ENCODE measurements at places on chromosomes 5 and 9.

GRCh38 chr9:30065888-30066287 lies 2318.6 kb upstream of the ACO1 start:
- DNase-seq, result no peak

- DNase-seq, result no peak
Observed at GRCh38 chr9:114433086-114433485, 45.3 kb upstream of the AKNA start.

- DNase-seq, result no peak
Observed at GRCh38 chr9:78212868-78213267, 23.0 kb upstream of the CEP78 start.

DNA sequence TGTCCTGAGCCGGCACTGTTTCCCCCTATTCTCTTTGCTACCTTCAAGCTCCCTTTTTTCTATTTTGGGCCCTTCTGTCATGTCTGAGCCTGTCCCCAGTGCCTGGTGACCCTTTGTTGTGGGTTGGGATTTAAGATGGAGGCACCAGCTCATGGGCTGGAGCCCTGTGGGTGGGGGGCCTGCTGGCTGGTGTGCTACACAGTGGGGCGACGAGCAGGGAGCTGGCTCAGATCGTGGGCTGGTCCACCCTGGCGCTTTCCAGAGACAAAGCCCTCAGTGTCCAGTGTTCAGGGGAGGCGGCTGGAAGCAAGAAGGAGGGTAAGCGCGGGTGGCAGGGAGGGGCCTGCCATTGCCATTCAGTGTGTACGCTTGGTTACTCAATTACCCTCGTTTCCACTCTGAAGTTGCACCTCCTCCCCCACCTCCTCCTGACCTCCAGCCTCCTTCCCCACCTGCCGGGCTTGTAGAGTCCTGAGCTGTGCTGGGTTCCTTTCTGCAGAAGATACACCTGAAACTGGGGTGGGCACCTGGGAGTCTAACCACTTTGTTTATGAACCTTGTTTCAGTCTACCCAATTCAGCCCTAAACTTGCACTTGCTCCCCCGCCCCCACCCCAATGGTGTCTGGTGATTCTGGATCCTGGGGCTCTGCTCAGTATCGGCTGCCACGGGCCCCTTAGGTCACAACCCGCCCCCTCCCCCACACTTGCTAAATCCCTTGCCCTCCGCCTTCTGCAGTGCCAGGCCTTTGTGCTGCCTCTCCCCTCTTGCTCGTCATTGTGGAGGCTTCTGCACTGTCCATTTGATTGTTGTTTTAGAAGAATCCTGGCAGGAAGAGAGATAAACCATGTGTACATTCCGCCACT lies 49.9 kb downstream of the MVB12B start:
- DNase-seq, result no peak

DNA sequence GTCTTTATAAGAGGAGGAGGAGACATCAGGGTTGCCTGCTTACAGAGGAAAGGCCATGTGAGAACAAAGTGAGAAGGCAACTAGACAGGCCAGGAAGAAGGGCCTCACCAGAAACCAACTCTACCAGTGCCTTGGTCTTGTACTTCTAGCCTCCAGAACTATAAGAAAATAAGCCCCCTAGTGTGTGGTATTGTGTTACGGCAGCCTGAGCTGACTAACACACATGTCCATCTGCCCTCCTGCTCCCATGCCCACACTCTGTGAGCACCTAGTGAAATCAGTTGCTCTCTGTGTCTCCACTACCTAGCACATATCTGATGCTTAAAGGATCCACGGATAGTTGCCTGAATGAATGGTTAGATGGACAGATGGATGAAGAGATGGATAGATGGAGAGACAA lies 6.9 kb downstream of the AK3 start:
- DNase-seq, result no peak

GRCh38 chr9:99561961-99562565 lies 259.6 kb upstream of the NR4A3 start:
- no peak for DNase-seq

DNA sequence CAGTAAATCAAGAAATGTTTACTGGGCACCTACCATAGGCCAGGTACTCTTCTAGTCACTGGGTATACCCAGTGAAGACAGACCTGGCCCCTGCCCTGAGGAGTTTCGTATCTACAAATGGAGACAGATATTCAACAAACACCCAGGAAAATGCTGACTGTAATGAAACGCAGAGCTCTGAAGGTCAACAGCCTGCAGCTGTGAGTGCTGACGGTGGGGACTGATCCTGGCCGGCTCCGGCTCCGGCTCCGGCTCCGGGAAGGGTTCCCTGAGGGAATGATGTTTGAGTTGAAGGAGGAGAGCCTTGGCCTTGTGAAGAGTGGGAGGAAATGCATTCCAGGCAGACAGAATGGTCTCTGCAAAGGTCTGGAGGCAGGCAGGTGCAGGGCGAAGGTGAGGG lies 23.1 kb downstream of the FGFR4 start:
- no peak for DNase-seq

- no peak for DNase-seq
Observed at GRCh38 chr5:105970919-105971318, 1699.8 kb downstream of the EFNA5 start.

- DNase-seq, result no peak
Observed at GRCh38 chr9:16246785-16247184, 623.7 kb downstream of the BNC2 start.

- DNase-seq, result no peak
Observed at GRCh38 chr9:6239694-6240093, 24.1 kb downstream of the IL33 start.

GRCh38 chr5:160271836-160272235 lies 40.5 kb downstream of the CCNJL start:
- no peak for DNase-seq

GRCh38 chr9:91099436-91099835 lies 262.3 kb downstream of the AUH start:
- DNase-seq, result no peak

DNA sequence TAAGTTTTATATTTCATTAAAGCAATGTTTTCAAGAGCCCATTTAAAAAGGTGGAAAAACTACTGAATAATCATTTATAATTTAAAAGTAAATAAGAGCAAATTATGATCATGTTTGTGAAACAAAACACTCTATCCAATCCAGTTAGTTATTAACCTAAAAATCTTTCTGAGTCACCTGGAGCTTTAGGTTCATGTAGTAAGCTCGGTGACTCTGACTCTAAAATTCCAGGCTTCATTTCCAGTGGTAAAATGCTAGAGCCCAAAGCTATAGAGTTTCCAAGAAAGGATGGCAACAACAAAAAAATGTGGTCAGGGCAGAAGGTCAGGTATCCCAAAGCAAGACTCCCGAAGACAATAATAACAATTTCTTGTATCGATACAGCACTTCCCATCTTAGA lies 76.1 kb upstream of the SPOCK1 start:
- no peak for DNase-seq

- DNase-seq, result no peak
Observed at GRCh38 chr5:55377810-55378209, 70.0 kb downstream of the MTREX start.

DNA sequence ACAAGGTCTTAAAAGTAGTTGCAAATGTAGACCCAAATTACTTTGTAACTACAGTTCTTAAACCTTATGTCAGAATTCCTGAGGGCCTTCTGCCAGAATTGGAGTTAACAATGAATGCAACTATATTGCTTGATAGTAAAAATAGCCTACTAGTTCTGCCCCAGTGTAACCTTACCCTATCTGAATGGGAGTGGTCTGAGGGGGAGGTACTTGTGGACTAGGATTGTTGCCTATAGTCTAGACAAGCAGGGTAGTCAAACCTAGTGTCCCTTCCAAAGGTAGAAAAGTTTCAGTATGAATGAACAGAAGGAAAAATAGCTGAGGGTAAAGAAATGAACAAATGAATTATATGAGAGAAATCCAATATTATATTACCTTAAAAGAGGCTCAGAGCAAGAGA lies 242.2 kb downstream of the PJA2 start:
- DNase-seq, result no peak

- DNase-seq, result no peak
Observed at GRCh38 chr5:8363138-8363537, 494.2 kb downstream of the MTRR start.

DNA sequence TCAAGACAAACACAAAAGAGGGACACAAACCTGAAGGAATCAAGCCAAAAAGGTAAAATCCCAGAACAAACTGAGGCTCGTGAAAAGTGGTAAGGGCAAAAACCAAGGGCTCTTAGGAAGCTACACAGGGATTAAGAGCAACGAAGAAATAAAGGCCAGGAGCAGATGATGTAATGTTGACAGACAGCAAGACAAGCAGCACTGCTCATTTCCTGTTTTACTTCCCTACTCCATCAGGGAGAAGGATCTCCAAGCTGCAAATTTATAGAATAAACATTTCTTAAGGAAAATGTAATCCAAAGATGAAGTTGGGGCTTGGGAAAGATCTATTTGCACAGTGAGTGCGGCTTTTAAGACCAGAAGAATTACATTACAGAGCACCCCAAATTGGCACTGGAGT lies 182.3 kb upstream of the MAP1B start:
- DNase-seq, result no peak

DNA sequence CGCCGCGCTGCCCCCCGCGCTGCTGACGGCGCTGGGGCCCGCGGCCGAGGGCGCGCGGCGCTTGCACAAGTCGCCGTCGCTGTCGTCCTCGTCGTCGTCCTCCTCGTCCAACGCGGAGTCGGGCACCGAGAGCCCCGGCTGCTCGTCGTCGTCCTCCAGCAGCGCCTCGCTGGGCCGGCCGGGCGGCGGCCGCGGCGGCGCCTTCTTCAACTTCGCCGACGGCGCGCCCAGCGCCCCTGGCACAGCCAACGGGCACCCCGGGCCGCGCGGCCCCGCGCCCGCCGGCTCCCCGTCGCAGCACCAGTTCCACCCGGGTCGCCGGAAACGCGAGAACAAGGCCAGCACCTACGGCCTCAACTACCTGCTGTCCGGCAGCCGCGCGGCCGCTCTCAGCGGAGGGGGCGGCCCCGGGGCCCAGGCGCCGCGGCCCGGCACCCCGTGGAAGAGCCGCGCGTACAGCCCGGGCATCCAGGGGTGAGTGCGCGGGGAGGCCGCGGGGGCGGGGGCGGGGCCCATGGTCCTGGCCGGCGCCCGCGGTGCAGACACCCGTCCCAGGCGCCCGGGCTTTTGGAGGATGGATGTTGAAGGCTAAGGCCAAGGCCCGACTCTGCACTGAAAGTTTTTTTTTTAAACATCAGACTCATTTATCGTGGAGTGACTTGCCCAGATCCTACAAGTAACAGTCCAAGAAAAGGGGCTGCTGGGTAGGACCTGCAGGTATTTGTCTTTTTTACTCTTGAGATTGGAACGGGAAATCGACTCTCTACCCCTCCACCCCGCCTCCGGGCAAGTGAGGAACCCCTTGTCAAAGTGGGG lies 1.2 kb downstream of the TENT4A start:
- DNase-seq, result peak; percentile 35

- no peak for DNase-seq
Observed at GRCh38 chr5:80701597-80701996, 46.8 kb upstream of the DHFR start.

DNA sequence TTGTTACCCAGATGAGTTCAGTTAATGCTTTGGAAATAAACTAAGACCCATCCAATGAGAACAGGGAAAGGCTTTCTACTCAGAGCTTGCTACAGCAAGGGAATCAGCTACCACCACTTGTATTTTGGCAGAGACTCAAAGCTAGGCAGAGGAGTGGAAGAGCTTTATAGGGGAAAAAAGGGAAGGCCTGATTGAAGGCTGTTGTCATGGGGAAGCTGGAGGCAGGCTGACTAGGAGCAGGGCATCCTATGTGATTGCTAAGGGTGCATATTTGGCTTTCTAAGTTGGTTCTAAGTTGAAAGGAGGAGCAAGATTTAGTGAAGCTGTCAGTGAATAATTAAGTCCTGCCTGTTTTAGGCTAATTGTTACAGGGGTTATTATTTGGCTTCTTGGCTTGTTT lies 115.5 kb downstream of the PTTG1 start:
- DNase-seq, result no peak

DNA sequence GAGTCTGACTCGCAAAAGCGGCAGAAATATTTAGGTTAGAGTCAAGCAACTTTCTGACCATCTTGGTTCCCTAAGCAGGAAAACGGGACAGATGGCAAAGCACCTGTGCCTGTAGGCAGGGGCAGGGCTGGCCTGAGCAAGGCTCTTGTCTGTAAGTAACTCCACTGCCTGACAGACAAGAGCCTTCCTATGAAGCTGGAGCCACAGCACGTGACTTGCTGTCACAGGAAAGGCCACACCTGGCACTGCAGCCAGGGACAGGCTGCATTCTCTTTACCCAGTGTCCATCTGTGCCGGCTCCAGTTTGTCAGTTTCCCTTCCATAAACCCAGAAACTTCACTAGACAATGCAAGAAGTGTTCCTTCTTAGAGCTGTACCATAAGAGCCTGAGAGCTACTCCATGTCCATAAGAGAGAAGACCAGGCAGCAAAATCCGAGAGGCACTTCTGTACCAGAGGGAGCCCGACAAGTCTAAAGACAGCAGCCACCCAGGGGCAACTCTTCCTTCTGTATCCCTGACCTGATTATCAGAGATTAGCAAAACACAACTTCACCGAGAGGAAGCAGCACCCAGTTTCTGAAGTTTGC lies 78.1 kb downstream of the GPR21 start:
- no peak for DNase-seq
